ENCODE measurements at places on chromosomes 2 and 18. TPM values are rescaled to one million over a fixed set of nuclear protein-coding genes. Genes with fewer than 3 reads are reported as not detected.

RAMP1 gene
- total RNA-seq = 17.6 TPM

CNPPD1 gene
- 55.7 TPM for total RNA-seq

IGFBP5 gene
- 1.9 TPM for total RNA-seq

DNA sequence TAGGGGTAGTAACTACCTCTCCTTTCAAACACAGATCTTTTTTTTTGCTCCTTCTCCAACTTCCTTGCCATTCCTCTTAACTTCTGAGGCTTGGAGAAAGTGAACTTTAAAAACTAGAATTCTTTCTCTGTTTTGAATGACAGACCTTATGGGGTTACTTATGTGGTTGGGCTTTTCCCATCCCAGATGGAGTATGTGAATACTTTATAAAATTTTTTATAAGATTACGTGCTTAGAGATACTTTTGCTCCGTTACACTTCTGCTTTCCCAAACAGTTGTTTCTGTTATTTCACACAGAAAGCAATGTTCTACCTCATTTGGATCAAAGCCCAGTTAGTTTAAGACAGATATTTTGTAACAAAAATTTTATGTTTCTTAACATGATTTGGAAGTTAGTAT is 20.2 kb downstream of the GREB1L start:
- no peak for DNase-seq

GRCh38 chr2:137115081-137115794 is 349.9 kb downstream of the THSD7B start:
- no peak for DNase-seq

DNA sequence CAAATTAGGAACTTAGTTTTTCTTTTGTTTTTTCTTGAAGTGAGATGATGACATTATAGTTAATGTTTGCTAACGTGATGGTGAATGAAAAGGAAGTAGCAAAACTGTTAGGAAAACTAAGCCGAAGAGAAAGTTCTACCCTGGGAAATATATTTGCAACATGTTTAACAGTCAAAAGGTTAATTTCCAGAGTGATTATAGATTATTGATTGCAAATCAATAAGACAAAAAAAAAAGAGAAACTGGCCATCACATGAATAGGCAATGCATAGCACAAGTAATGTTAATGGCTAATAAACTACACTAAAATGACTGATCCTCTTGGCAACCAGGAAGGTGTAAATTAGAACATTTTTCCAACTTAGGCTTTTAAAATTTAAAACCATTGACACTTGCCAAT is 26.0 kb upstream of the AMMECR1L start:
- no peak for DNase-seq

GRCh38 chr2:222703886-222704285 is 32.4 kb downstream of the MOGAT1 start:
- DNase-seq = no peak

- no peak for DNase-seq
These were observed 23.2 kb upstream of the CNTNAP5 start for GRCh38 chr2:124001696-124002430.

DNA sequence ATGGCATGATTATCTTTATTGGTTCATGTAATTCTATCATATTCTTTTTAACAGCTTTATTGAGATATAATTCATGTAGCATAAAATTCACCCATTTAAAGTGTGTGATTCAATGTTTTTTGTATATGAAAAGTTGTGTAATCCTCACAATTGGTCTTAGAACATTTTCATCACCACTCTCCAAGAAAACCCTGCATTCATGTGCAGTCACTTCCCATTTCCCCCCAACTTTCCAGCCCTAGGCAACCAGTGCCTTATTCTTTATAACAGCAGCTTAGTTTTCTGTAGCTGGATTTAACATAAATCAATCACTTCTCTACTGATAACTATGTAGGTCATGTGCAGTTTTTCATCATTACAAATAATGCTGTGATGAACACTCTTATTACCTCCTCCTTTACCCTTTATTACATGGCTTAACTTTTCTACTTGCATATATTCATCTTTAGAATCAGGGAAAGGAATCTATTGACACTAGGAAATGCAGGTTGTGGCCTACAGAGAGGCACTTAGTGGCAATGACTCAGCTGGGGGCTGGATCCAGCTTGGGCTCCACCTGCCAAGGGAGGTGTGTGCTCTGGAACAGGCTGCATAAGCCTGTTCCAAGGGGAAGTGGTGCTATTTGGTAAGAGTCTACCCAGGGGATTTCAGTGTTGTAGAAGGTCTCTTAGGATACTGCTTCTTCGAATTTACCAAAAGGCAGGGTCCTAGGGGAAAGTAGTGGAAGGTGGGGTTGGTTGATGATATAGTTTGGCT is 89.1 kb downstream of the ETAA1 start:
- DNase-seq = no peak

GRCh38 chr2:20624884-20625485 is 25.9 kb downstream of the HS1BP3 start:
- DNase-seq = no peak

GRCh38 chr2:8608411-8608954 is 73.4 kb upstream of the ID2 start:
- DNase-seq = no peak

All from Panc1 (cell line).